ENCODE measurements at places on chromosomes 2 and 18.
A peak's percentile ranks its signal among the peaks of the same experiment; 100 is the strongest.

- no peak for DNase-seq
These were observed 41.2 kb downstream of the AGFG1 start for GRCh38 chr2:227513113-227513512.

GRCh38 chr2:69299772-69300516, 87.1 kb downstream of the GFPT1 start:
- DNase-seq, result no peak

GRCh38 chr2:70411483-70412125, 109.7 kb upstream of the FAM136A start:
- no peak for DNase-seq

DNA sequence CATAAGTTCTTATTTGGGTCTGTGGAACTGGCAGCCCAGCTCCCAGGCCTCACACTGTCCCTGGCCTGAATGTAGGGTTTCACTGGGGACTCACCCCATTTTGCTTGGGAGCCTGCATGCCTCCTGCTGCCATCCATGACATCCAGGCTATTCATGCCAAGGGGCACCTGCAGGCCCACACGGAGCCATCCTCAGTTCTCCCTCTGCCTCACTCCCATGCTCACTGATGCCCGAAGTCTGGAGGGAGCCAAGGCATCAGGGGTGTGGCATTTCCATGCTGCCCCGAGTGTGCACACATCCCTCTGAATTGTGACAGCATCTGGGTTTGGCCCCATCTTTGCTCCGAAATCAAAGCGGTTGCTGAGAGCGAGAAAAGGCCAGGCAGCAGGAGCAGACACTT, 67.4 kb upstream of the ZNF804A start:
- DNase-seq, result no peak

DNA sequence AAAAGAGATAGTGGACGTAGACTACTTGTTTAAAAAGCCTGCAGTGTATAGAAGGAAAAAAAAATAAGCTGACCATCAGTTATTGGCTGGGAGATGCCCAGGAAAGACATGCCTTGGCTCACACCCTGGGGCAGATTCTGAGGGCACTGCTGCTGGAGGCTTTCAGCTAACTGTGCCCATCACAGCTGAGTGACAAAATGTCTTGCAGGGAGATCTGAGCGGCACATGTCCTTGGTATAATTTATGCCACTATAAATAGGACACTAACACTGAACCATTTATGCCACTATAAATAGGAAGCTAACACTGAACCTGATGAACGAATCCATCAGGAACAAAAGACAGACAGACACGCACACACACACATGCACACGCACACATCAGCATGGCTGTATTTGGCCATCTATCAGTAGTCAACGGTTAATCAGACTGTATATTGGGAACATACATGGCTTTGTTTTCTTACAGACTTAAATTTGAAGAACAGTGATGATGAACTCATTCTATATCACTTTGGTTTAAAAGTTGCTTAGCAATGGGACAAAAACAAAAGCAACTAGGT, 68.2 kb upstream of the NOSTRIN start:
- no peak for DNase-seq

DNA sequence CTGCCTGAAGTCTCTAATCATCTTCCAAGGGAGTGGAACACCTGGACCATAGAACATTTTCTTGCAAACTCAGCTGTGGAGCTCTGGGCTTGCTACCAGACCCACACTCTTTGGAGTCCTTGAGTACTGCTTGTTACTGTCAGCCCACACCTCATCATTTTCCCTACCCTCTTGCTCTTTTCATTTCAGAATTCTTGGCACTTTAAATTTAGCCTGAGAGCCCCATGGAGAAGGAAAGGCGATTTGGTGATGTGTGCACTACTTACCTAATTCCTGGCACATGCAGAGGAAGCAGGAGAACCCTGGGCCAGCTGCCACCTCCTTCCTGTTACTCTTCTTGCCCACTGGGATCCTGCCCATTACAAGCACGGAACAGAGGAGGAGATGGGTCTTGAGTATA, 31.7 kb downstream of the TMEM178A start:
- no peak for DNase-seq

DNA sequence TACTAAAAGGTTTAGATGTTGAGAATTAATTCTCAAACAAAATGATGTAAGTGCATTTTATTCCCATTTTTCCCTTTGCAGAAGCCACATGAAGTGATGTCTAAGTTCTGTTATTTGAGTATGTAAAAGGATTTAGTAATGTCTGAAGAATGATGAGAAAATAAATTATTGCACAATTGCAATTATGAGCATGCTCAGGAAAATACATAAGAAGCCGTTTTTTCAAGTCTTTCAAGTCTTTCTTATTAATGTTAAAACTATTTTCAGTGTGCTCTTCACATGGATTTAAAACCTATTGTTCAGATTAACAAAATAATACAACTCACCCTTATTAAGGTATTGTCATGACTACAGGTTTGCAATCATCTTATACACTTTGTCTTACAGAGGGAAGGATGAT, 331.4 kb upstream of the NETO1 start:
- peak; percentile 11 for DNase-seq

- no peak for DNase-seq
These were observed 3.3 kb downstream of the PDCD1 start for GRCh38 chr2:241855245-241855887.

DNA sequence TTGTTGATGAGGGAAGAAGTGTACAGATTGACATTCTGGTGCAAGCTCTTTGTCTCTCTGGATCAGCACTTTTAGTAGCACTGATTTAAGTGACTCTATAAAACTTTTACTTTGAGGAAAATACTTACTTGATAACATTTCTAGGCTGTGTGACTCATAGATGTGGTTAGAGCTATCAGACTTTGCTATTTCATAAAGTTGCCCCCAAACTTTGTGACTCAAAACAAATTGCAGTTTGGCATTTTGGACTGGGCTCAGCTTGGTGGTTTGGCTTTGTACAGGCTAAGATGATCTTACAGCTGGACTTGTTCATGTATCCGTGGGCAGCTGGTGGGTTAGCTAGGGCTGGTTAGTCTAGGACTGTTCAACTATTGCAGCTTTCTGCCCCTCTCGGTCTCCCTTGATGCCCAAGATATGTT, 42.1 kb upstream of the GLS start:
- peak; percentile 91 for DNase-seq

GRCh38 chr2:64277101-64277849, 133.1 kb upstream of the PELI1 start:
- DNase-seq, result peak; percentile 67

DNA sequence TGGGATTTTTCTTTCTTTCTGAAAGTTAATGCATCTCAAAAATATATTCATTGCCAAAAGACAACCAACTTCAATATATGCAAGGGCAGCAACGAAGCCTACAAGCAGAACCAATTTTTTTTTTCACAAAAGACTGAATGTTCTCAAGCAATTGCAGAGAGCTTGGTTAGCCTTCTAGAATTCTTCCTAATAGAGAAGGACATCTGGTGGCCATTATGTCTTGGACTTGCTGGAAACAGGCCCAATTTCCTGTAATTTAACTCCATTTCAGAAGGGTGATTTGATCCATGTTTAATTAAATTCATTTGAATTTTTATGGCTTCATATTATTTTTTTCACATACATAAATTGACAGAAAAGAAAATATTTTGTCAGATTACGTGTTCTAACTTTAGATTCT, 208.0 kb downstream of the TPGS2 start:
- DNase-seq, result no peak

DNA sequence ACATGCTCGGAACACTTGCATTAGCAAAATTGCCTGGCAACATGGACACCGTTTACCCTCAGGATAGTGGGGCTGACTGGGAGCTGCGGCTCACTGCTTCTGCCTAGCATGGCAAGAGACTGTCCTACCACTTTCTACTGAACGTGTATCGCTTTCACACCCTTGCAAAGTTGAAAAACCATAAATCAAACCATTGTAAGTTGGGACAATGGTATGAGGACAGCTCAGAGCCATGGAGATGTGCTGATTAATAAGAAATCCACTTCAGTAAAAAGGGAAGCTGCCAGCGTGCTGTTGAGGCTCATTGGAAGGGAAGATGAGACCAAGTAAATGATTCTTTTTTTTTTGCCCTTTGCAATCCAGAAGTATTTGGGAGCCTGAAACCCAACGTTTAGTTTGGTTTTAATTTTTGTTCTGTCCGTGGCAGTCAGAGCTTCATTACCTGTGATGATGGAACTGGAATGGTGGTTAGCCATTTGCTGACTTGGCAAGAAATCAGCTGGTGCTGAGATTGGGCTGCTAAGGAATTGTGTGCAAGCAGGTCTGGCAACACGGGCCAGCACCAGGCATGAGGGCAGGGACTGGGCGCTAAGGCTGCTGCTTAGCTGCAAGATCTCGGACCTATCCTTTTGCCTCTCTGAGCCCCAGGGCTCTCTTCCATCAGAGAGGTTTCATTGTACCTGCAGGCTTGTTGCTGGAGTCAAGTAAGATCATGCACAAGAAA, 75.5 kb upstream of the HS6ST1 start:
- DNase-seq, result no peak

DNA sequence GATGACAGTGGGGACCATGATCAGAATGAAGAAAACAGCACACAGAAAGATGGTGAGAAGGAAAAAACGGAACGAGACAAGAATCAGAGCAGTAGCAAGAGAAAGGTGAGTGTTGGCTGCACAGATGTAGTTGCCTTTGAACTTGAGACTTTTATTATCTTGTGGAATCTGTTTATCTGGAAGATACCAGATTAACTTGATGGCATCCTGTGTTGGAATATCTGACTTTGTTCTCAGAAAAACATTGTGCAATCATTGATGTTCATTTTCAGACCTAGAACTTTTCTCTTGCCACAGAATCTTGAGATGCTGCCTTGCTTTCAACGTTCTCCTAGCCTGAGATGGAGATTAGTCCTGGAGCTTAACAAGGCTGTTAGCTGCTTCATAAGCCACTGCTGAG, 5.9 kb downstream of the EIF4E2 start:
- DNase-seq, result no peak
